ENCODE measurements at places on chromosomes 7 and 10. TPM values are rescaled to one million over a fixed set of nuclear protein-coding genes. Genes with fewer than 3 reads are reported as not detected.

GRCh38 chr7:8261711-8262695, at the start of gene ICA1:
ICA1 (minus strand) TSS chr7:8262167; CDS start chr7:8235926, 26,241 bp downstream.
- DNase-seq = no peak

DNA sequence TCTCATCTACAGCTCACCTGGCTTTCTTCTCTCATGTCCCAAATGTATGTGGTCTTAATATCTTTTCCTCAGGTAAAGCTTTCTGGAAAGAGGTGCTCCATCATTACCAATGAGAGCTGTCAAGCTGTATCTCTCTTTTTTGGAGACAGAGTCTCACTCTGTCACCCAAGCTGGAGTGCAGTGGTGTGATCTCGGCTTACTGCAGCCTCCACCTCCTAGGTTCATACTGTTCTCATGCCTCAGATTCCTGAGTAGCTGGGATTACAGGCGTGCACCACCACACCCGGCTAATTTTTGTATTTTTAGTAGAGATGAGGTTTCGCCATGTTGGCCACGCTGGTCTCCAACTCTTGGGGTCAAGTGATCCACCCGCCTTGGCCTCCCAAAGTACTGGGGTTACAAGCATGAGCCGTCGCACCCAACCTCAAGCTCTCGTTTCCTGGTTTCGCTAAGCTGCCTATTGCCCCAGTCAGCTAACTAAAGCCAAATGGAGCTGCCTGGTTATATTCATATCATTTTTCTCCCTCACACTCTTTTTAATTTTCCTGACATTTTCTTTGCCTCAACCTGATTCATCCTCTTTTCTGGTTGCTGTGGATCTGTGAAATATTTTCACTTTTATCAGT, 60.5 kb downstream of the SUFU start:
- DNase-seq = no peak

DNA sequence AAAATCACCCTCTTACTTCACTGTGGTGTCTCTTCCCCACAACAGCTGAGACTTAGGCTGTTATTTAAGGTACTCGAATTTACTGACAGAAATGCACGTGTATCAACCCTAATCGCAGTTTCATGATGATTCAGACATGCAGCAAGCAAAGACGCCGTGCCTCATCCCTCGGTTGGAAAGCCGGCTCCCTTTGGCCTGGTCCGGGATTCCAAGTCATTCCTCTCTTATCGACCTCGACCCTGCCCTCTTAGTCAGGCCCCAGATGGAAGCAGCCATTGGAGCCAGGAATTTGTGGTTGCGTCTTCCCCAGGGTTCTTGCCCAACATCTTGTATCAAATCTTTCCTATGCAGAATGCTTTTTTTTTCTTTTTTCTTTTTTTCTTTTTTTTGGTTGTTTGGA, 229.5 kb downstream of the GATA3 start:
- DNase-seq = no peak

DNA sequence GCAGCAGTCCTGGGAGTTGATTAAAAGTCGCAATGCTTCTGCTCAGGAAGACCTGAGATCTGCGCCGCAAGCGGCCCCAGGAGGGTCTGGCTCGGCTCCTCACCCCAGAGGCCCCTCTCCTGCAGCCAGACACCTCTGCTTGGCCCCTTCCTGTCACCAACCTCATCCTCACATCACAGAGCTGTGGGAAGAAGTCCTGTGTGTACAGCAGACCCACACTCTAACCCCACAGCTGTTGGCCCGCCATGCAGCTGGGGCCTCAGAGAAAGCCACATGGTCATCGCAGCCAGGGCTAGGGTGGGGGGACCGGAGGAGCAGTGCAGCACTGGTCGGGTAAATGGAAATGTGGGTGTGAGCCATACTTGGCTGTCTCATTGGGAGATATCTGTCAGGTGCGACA, 97.7 kb downstream of the RGS10 start:
- no peak for DNase-seq

GRCh38 chr10:61098966-61099365, 155.0 kb upstream of the RHOBTB1 start:
- no peak for DNase-seq

DNA sequence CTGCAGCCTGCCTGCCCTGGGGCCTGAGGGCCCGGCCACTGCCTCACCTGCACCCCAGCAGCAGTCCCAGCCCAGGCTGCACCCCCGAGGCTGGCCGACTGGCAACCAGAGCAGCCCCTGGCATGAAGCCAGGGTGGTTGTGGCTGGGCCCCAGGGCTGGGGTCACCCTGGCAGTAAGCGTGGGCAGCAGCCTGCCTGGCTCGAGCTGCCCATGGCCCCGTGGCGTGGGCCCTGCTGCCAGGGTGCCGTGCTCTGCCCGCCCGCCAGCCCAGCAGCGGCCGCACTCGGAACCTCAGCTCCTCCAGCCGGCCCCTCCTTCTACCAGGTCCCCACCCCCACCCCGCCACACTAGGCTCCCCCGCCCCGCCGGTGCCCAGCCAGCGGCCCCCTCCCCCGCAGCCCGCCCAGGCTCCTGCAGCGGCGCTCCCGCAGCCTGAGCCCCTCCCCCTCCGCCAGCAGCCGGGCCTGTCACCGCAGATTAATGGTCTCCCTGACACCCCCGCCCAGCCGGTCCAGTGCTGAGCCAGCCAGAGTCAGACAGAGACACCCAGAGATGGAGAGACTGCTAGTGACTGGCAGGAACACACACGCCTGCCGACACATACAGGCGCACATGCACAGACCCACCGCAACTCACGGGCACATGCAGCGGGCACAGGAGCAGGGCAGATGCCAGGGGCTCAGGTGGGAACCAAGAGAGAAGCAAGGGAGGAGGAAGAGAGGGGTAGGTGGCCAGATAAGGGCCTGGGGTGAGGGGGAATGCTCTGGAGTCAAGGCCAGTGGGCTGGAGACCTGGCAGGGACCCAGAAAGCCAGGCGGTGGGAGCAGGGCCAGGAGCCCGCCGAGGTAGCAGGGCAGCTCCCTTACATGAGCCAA, 22.4 kb downstream of the KCNH2 start:
- DNase-seq = no peak

The HYAL4 gene
- total RNA-seq = not detected
